GM12864 (cell line): ENCODE measurements at places on chromosomes 3 and 15.

DNA sequence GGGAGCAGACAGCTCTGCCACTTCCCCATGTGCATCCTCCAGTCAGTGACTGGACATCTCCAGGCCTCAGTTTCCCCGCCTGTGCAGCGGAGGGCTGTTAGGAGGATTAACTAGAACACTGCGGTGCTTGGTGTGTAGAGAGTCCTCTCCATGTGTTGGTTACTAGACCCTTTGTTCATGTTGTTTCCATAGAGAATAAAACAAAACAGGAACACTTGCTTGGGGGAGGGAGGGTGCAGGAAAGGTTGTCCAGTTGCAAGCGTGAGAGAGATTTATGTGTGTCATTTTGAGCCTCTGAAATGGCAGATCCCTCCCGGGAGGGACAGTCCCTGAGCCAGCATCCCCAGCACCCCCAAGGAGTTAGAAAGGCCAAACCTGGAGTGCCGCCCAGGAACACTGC lies 184.0 kb upstream of the LYSMD4 start:
- no peak for DNase-seq

DNA sequence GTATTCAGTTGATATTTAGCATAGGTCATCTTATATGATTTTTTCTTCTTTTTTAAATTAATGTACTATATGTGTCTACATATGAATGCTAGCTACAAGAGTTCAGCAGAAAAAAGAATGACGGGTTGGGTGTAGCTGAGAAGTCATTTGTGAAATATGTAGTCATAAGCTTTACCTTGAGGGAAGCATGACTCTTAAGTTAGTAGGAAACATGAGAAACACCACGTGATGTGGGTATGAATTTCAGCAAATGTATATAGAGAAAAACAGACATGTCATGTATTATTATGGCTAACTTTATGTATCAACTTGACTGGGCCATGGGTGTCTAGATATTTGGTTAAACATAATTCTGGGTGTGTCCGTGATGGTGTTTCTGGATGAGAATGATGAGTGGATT lies 125.0 kb downstream of the RAP2B start:
- no peak for DNase-seq

- no peak for DNase-seq
These were observed 221.7 kb upstream of the CMC1 start for GRCh38 chr3:28019740-28020139.

GRCh38 chr3:58824285-58824684 lies 157.7 kb upstream of the FAM3D start:
- no peak for DNase-seq

DNA sequence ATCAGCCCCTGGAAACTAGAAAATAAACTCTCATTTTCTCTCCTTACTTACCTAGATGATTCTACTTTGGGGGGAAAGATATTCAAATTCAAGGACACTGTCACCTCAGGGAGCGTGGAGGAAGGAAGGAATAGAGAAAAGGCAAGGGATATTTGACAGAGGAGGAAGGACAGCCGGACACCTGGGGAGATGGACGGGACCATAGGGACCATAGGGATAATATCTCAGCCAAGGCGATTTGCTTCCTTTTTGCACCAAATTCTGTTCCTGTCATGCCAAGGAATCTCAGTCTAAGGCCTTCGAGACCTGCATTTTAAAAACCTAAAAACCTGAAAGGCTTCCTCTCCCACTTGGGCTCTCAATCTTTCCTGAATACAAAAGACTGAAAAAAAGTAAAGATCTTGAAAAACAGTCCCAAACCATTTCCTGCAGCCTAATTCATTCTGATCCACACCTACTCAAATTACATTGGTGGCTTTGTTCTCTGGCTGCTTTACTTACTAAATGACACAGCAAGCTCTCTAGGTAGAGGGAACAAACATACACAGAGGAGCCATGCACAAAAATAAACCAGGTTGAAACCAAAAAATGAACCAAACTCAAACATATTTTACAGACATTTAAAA lies 73.9 kb upstream of the SLC24A5 start:
- no peak for DNase-seq

GRCh38 chr15:51625236-51625635 lies 2.7 kb upstream of the DMXL2 start:
- no peak for DNase-seq

- DNase-seq = no peak
These were observed 6.3 kb upstream of the HEXA start for GRCh38 chr15:72382146-72382545.

DNA sequence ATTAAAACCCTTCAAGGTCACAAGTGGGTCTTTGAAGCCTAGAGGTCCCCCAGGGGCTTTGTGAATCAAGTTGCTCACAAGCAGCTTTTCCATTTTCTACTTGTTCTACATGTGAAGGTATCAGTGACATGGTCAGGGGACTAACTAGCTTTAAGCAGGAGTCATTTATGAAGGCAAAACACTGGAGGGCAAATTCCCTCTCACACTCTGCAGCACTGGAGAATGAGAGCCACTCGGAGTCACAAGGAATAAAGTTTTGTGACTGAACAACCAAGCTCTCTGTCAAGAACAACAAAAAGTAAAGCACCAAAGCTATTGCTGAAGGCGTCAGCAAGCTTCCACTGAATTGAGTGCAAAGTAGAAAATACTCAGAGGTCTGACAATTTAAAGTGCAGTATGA lies 609.0 kb downstream of the EDEM1 start:
- no peak for DNase-seq

DNA sequence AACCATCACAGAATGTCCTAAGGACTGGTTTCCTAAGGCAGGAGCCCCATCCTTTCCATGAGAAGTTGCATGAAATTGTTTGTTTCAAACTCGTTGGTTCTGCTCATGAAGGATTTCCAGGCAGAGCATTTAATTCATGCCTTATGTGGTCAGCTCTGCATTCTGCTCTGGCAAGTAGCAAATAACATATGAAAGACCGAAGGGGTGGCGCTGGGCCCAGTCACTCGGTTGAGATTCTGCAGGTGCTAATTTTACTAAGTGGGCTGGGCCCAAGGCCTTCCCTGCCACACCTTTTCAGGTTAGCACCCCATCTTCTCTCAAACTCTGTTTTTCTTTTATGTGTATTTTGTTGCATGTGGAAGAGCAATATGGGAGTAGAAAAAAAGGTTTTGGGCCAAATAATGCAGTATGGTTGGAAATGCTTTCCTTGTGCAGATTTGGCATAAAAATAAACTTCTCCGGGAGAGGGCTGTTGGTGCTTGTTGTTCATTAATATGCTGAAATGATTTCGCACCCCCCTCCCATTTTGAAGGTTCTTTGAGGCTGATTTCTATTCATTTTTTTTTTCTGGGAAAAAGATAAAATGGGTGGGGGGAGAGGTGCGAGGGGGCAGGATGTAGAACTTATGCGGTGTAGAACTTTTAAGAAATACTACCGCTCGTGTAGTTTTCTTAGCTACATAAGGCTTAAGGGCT lies 182.9 kb upstream of the FEZF2 start:
- no peak for DNase-seq

DNA sequence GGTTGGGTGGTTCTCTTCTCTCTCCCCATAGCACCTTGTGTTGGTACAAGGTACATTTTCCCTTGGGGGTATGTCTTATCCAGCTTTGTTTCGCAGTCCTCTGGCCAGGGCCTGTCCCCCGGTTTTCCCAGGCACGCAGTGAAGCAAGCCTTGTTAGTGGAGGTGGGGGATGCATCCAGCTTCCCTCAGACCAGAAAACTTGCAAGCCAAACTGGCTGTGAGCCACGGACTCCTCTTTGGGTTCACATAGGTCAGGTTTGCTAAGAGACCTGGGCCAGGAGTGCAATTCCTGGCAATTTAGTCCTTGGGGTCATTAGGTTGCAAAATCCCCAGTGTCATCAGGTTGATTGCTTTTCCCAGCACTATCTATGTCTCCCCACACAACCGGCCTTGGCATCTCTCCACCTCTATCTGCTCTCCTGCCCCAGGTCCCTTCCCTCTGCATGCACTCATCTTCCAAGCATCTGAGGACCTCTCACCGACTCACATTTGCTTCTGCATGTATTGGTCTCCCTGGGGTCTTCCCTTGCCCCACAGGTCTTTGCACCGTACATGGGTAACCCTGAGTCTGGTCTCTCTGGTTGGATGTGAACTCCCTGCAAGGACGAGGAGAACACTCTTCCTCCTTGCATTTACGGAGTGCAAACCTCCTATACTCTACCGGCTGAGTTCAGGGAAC lies 34.2 kb downstream of the BCL2L10 start:
- no peak for DNase-seq

DNA sequence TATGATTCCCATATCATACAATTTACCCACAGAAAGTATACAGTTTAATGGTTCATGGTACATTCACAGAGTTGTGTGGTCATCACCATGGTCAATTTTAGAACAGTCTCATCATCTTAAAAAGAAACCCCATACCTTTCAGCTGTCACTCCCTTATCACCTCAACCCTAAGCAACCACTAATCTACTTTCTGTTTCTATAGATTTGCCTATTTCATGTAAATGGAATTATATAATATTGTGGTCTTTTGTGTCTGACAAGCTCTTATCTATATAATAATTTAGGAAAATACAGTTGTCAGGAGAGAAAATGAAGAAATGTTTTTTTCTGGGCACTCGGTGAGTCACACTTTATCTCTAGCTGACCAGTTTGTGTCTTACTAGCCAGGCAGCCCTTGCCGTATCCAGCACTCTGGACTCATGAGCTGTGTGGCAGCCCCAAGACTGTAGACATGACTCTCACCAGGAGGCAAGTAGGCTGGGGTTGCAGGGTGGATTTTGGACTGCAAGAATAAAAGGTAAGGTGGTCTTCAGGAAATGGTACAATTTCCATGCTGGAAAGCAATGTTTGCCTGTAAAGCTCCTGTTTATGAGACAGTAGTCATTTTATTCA lies 234.6 kb downstream of the THRB start:
- no peak for DNase-seq

DNA sequence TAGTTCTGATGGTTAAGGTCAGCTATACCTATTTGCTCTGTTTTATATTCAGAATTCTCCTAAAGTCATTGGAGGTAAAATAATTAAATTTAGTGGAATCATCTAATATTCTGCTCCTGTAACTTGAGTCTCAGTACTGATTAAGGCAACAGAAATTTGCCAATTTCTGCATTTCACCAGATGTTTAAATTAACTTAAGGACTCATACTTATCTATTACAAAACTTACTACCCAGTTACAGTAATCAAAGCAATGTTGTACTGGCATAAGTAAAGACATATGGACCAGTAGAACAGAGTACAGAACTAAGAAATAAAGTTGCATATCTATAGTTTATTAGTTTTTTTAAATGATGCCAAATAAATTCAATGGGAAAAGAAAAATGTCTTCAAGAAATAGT lies 1043.8 kb downstream of the OTOL1 start:
- no peak for DNase-seq

DNA sequence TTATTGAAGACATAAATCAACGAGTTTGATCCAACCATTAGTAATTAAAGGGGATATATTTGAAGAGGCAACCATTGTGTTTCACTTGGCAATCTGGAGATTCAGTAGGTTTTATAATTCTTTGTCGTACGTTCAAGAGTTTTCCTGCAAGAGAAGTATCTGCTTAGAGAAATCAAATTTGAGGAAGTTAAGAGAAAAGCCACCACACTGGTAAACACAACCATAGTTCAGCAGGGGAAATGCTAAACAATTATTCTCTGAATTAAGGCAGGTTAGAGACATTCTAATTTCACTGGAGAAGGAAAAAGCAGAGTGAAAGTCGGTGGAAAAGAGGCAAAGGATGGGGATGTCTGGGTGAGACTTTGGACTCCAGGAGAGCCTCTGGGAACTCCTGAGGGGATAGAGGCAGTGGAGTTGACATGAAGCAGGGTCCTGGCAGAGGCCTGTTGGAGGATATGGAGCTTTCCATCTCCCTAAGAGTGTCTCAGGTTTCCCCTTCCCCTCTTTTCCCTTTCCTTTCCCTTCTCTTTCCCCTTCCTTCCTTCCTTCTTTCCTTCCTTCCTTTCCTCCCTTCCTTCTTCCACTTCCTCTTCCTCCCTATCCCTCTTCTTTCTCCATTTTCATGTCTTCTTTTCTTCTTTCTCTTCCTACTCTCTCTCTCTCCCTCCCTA lies 26.5 kb downstream of the SPINK8 start:
- no peak for DNase-seq

DNA sequence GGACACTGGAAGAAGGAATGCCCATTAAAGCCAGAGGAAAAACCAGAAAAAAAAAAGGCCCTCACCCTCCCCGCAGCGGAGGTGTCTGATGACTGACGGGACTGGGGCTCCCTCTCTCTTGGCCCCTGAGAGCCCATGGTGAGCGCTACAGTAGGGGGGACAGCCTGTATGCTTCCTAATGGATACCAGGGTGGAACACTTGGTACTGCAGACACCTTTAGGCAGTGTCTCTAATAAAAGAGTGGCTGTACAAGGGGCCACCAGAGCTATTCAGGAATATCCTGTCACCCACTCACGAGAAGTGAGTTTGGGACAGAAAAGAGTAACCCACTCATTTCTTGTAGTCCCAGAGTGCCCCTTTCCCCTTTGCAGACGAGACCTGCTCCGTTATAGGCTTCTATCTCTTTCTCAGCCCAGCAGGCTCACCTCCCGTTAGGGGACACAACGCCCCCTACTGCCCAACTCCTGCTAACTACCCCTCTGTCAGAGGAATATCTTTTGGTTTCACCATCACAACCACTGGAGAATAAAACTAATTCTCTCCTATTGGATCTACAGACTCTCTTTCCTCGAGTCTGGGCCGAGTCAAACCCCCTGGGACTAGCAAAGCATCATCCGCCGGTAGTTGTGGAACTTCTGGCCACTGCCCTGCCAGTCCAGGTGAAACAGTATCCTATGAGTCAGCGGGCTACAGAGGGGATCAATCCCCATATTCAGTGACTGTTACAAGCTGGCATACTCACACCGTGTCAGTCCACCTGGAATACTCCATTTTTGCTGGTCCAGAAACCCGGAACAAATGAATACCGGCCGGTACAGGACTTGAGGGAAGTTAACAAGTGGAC lies 40.8 kb downstream of the ZBTB11 start:
- DNase-seq = peak; percentile 19

DNA sequence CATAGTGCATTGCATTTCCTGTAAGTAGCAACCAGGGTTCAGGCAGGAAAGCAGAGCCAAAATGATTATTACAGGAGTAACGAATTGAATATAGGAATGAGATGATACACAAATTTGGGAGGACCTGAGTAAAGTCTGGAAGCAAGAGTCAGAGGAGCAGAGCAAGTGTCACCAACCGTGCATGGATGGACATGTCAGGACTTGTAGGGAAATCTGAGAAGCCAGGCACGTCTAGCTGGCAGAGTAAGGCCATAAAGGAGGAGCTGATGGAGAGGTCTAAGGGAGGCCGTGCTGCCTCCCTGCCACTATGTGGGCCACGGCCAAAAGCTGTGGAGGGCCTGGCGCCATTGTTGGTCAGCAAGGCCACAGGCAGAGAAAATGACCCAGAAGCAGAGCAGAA lies 22.4 kb downstream of the GJD2 start:
- DNase-seq = no peak

DNA sequence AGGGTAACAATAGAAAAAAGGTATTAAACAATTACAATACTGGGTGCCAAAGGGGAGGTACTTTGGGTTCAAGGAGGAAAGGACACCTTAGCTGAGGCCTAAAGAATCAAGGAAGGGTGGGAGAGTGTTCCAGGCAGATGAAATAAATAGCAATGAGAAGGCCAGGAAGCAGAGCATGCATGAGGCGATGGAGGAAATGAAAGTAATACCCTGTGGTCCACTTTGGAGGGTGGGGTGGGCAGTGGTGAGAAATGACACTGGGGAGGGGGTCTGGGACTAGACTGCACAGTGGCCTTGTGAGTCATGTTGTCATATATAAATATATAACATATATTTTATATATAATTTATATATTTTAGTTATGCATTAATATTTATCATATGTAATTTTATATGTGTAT lies 55.9 kb downstream of the BHLHE40 start:
- DNase-seq = no peak
